ENCODE measurements at places on chromosomes 11 and 22.

GRCh38 chr22:19181786-19182471 lies 3.4 kb upstream of the SLC25A1 start:
- DNase-seq, result no peak

DNA sequence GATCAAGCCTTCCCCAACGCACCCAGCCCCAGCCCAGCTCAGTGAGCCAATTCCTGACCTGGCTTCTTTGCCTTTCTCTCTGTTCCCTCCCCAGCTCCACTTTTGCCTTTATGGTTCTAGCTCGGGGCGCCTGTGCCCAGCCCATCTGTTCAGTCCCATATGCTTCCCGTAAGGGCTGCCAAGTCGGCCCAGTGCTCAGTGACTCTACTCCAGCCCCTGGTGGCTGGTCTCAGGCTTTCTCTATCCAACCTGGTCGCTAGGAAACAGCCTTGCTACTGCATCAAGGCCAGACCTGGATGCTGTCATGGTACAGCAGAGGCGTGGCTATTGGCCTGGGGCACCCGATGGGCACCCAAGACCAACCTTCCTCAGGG lies 178.0 kb downstream of the DSCAML1 start:
- no peak for DNase-seq

DNA sequence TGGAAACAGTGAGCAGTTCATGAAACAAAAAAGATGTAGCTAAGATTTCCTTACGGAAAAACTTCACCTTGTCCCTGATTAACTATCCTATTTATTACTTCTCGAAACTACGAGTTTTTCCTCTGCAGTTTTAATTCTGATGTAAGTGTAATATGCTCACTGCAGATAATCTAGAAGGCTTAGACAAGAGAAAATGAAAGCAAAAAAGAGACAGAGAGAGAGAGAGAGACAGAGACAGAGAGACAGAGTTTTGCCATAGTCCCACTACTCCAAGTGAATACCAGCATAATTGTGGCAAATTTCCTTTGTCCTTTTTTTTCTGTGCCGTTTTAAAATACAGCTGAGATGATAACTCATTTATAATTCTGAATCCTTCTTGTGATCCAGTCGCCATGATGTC lies 24.8 kb downstream of the FSHB start:
- no peak for DNase-seq

- DNase-seq, result no peak
These were observed 11.6 kb downstream of the PHLDB1 start for GRCh38 chr11:118618991-118619375.

GRCh38 chr22:18100781-18101180 lies 9.8 kb upstream of the TUBA8 start:
- DNase-seq, result no peak

DNA sequence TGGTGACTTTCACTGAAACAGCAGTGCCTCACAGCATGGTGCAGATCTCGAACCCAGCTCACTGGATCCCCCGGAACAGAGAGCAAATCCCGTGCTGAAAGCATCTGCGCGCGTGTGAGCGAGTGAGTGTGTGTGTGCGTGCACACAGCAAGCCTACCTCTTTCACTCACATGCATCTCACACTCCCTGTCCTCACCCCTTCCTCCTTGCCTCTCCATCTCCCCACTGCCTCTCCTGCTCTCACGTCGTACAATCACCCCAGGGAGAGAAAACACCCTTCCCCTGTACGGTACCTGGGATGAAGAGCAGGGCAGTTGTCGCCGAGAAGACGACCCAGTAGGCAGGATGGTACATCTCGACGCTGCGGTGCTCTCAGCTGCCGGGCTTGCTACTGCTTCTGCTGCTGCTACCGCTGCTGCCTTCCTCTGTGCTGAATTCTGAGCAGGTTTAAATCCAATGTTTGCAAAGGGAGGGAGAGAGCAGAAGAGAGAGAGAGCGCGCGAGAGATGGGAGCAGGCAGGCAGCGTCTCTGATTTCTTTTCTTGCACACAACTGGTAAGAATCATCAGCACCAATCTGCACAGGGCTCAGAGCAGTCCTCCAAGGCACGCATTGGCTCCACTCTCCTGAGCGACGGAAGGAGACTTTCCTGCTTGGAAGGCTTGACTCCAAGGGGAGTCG lies at the start of gene OPCML:
OPCML (minus strand) TSS at position 531 of the 681 bp plus-strand sequence.
- no peak for DNase-seq

- DNase-seq, result no peak
These were observed 31.6 kb upstream of the SNX19 start for GRCh38 chr11:130947889-130948288.

- no peak for DNase-seq
These were observed 43.4 kb upstream of the MN1 start for GRCh38 chr22:27844656-27845591.

DNA sequence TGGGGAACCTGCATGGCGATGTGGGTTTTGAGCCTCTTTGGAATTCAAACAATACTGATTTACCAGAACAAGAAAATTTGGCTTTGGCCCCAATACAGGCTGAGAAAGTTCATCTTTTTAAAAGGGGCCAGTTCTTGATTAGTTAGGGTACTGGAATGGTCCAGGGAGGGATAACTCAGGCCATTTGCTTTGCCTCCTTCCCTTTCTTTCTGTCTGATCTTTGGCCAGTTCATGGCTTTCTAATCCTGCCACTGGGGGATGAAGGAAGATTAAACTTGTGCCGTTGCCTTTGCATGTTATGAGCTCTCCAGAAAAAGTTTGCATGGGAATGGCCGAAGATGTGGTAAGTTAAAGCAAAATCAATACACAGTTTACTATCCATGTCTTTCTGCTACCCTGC lies 78.4 kb downstream of the ADAMTS15 start:
- DNase-seq, result no peak

DNA sequence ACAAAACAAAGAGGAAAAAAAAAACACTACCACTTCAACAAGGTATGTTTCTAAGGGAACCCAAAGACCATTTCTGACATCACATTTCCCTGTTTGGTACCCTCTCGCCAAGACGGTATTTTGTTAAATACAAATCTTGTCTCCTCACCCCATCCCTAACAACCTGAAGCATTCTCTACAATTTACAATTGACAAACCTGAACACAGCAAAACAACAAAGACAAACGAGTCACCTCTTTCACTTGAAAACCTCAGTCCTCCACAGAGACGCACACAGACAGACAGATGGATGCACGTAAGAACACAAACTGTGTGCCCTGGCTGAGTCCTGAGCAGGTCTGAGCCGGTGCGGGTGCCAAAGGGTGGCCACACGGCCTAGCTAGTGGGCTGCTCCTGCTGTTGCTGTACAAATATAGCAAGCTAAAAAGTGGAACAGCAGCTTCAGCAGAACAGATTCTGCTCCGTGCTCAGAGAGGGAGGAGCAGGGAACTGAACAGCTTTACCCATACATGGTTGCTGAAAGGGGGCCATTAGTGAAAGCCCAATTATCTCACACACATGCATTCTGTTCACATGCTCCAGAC lies 28.5 kb downstream of the CELF1 start:
- peak; percentile 27 for DNase-seq

- DNase-seq, result no peak
These were observed 4.6 kb downstream of the C11orf71 start for GRCh38 chr11:114395736-114396135.

DNA sequence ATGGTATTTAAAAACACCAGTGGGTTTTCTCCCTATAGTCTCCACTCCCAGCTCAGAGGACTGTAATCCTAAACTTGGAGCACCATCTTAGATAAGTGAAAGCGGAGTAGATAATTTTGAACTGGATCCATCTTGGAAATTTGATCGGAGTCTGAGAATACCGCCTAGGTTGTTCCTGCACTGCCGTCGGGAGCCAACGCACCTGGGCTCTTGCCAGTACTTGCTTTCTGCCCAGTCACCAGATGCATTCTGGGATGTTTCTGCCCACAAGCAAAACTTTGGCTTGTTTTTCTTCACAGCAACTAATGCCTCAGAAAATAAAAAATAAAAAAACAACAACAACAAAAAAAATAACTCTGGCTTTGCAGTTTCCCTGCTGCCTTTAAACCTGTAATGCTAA lies 113.0 kb upstream of the MTMR2 start:
- no peak for DNase-seq

DNA sequence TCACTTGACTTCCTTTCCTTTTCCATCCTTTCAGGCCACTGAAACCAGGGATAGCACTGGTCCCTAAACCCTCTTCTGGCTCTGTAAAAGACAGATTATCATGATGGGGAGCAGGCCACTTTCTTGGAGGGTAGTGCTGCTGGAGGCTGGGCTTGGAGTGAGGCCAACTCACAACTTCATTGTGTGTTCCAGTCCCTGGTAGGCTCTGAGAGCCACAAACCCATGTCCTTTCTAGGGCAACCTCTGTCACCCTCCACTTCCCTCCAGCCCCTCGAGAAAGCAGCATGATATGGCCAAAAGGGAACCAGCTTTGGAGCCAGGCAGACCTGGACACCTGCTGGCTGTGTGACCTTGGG lies 2.3 kb downstream of the TKFC start:
- DNase-seq, result no peak

DNA sequence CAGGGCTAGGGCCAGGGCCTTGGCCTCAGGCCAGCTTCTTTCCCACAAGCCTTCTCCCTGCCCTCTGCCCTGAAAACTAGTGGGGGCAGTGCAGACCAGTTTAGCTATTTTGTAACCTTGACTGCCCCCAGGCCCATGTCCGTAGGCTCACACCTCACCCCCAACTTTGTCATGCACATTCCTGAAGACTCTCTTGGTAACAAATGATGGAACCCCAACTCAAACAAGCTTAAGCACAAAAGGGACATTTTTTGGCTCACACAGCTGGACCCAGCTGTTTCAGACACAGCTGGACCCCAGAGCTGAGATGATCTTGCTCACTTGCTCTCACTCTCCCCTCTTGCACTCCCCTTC lies 46.6 kb downstream of the KCNQ1OT1 start:
- DNase-seq, result no peak

- DNase-seq, result no peak
These were observed 59.8 kb downstream of the SC5D start for GRCh38 chr11:121352251-121352891.

DNA sequence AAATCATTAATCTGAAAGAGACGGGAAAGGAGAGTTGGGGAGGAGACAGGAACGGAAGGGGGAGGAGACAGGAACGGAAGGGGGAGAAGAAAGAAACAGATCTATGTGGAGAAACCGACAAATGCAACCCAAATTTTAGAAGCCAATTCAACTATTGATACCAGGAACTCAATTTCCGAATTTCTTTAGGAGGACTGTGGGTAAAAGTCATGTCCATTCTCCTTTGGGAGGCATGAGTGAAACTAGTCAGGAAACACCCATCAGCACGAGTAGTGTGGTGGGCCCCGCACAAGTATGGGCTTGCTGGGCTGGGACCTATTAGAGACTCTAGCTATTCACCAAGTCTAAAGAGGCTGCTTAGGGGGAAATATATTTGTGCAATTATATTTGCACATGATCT lies 18.1 kb downstream of the ANO3 start:
- DNase-seq, result no peak

DNA sequence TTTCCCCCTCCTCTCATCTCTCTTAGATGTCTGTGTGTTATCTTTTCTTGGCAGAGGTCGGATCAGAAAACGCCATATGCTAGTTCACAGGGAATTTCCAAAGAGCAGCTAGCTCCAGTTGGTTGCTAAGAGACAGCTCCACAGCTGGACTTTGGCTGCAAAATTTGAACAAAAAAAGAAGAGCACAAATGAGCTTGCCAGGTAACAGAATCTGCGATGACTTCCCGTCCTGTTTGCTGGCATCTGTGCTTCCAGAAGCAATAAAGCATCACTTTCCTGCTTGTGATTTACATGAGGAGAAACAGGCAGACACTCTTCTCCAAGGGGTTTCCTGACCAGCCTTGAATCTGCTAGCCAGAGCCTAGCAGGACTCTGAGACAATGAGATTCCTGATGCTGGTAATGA lies 596.0 kb upstream of the B3GAT1 start:
- no peak for DNase-seq

DNA sequence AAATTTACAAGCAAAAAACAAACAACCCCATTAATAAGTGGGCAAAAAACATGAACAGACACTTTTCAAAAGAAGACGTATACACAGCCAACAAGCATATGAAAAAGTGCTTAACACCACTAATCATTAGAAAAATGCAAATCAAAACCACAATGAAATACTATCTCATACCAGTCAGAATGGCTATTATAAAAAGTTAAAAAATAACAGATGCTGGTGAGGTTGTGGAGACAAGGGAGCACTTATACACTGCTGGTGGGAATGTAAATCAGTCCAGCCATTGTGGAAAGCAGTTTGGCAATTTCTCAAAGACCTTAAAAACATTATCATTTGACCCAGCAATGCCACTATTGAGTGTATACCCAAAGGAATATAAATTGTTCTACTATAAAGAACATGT lies 72.3 kb downstream of the BBOX1 start:
- no peak for DNase-seq

DNA sequence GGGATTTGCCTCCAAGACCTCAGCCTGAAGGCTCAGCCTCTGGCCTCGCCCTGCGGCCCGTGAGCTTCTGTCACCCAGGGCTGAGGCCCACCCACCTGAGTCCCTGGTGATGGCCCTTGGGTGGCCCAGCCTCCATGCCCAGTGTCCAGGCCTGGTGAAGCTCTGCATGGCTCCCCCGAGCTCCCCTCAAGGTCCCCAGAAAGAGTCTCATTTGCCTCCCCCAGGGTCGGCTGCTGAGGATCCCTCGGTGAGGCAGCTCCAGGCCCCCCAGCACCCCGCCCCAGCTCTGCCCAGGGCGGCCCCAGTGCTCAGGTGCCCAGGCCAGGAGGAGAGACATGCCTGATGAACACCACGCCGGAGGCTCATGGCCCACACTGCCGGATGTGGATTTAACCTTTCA lies 2.1 kb upstream of the TH start:
- no peak for DNase-seq

- DNase-seq, result peak; percentile 67
These were observed 61.5 kb upstream of the EED start for GRCh38 chr11:86182976-86183584.

DNA sequence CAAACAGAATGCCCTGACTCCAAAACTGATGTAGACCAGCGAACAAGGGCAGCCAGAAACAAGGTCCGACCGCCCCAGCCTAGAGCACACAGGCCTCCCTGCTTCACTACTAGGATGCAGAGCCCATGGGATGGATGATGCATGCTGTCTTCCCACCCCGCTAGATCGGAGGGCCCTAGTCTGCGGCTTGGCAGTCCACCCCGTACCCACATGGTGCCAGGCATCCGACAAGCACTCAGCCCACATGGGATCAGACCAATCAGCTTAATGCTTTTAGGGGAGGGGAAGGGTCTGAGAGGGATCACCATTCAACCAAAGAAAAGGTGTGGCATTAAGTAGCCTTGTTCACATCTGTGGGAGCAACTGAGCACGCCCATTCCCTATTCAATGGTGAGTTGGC lies 30.6 kb downstream of the PISD start:
- DNase-seq, result no peak

GRCh38 chr11:118916842-118917388 lies 8.8 kb downstream of the BCL9L start:
- DNase-seq, result peak; percentile 48
